ENCODE measurements at places on chromosomes 12 and 14.

GRCh38 chr12:110704750-110705149, 15.8 kb upstream of the HVCN1 start:
- DNase-seq = no peak

GRCh38 chr12:132449565-132450417, 40.2 kb upstream of the FBRSL1 start:
- no peak for DNase-seq

GRCh38 chr12:39605501-39605900, 14.1 kb downstream of the ABCD2 start:
- no peak for DNase-seq

DNA sequence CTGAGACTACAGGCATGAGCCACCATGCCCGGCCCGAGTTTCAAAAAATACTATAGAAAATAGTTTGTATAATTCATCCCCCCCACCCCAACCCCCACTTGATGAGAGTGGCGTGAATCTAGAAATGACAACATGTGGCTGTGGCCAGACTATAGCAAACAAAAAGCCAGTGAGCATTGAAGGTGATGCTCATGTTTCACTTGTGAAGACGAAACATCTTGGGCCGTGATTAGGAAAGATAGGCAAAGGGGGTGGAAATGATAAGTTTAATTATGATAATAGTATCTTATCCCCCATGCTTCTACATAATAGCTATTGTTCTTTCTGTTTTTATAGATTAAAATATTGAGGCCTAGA, 8.5 kb downstream of the BORCS5 start:
- DNase-seq = no peak

DNA sequence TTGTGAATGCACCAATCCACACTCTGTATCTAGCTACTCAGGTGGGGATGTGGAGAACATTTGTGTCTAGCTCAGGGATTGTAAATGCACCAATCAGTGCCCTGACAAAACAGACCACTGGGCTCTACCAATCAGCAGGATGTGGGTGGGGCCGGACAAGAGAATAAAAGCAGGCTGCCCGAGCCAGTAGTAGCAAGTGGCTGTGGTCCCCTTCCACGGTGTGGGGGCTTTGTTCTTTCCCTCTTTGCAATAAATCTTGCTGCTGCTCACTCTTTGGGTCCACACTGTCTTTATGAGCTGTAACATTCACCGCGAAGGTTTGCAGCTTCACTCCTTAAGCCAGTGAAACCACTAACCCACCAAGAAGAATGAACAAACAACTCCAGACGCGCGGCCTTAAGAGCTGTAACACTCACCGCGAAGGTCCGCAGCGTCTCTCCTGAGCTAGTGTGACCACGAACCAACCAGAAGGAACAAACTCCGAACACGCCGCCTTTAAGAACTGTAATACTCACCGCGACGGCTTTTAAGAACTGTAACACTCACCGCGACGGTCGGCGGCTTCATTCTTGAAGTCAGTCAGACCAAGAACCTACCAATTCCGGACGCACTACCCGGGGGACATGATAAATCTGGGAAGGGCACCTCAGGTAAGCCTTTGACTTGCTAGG, 4.6 kb upstream of the LDHB start:
- no peak for DNase-seq

- no peak for DNase-seq
These were observed 69.8 kb downstream of the BHLHE41 start for GRCh38 chr12:26055087-26055486.

- no peak for DNase-seq
These were observed 600.5 kb downstream of the RERGL start for GRCh38 chr12:17489452-17489851.

DNA sequence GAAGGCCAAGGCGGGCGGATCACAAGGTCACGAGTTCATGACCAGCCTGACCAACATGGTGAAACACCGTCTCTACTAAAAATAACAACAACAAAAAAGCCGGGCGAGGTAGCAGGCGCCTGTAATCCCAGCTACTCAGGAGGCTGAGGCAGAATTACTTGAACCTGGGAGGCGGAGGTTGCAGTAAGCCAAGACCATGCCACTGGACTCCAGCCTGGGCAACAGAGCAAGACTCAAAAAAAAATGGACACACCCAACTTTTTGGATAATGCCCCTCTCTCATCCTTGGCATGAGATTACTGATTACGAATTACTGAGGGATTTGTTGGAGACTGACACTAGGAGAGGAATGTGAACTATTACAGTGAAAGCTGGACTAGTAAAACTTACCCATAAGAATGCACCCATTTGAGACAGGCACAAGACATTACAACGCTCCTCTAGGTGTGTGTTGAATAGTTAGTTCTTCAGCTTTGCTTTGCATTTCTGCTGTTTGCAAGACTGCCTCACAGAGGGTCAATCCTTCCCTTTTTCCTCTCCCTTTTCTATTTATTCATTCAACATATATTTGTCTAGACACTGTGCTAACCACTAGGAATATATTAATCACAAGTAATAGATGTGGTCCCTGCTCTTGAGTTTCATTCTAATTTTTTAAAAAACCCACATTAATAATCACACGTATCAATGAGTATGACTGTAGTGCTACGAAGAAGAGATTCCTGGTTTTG, 46.0 kb upstream of the OR5AU1 start:
- no peak for DNase-seq

GRCh38 chr14:87628129-87628528, 364.9 kb downstream of the GALC start:
- no peak for DNase-seq

GRCh38 chr12:6546016-6546415, 9.8 kb downstream of the IFFO1 start:
- DNase-seq = no peak

GRCh38 chr14:26528415-26529182, 69.2 kb downstream of the NOVA1 start:
- no peak for DNase-seq

DNA sequence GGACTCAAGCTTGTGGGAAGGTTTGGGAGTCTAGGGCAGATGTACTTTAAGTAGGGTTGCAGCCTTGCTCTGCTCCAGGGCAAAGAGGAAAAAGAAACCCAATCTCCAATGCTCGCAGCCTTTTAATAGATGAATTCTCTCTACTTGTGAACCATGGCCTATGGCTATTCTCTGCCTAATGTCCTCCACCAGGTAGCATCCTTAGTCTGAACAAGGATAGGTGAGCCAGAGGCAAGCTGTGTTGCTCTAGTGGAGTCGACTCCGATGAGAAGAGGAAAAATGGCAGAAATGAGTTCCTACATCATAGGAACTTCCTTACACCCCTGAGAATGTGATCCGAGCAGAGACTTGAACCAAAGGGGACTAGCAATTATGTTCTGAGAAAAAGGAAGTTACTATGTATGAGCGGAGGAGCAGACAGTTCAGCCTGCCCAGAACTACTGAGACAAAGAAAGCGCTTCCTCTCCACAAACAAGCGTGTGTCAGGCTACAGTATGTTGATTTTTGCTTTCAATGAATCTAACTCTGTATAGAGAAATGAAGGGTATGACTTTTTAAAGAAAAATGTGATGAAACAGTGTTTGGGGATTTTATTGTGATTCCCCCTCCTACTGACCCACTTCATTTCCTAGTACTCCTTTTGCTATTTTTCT, 153.6 kb upstream of the ARID2 start:
- DNase-seq = no peak

- no peak for DNase-seq
These were observed 934 bp upstream of the ZC2HC1C start for GRCh38 chr14:75068294-75069120.

DNA sequence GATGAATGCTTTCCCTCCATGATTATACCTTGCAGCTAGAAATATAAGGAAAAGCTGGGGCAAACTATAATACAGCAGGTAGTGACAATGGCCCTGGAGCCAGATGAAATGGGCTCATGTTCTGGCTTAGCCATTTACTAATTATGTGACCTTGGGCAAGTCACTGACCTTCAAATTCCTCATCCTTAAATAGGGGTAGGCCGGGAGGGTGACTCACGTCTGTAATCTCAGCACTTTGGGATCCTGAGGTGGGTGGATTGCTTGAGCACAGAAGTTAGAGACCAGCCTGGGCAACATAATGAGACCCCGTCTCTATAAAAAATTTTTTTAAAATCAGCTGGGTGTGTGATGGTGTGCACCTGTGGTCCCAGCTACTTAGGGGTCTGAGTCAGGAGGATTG, 155.4 kb downstream of the C12orf75 start:
- DNase-seq = peak; percentile 64

DNA sequence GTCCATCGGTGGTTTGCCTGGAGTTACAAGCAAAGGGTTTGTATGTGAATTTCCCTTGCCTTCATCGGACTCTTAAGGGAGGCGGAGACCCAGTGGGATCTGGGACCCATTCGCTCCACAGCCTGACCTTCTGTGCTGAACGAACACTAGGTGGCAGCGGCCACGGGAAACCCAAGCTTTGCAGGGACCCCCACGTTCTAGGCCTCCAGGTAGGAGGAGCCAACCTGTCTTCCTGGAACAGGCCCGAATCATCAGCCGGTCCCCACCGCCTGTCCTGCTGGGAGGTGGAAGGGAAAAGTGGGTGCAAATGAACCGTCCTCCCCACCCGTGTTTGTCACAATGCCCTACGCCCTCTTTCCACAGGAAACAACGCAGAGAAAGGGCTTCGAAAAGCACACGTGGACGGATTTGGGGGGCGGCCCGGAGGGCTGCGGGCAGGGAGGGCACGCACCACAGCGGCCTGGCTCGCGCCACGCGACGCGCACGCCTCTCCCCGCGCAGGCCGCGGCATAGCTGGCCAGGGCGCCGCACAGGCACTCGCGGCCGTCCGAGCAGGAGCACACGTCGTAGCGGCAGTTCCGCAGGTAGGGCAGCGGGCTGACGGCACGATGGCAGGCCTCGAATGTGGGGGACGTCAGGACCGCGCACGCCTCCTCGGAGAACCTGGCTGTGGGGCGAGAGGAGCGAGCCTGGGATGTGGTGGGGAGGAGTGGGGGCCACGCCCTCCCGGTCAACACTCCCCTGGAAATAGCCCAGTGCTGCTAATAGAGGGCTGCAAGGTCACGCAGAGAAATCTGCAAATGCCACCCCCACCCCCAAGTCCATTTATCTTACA, 67.8 kb downstream of the VWF start:
- DNase-seq = no peak

DNA sequence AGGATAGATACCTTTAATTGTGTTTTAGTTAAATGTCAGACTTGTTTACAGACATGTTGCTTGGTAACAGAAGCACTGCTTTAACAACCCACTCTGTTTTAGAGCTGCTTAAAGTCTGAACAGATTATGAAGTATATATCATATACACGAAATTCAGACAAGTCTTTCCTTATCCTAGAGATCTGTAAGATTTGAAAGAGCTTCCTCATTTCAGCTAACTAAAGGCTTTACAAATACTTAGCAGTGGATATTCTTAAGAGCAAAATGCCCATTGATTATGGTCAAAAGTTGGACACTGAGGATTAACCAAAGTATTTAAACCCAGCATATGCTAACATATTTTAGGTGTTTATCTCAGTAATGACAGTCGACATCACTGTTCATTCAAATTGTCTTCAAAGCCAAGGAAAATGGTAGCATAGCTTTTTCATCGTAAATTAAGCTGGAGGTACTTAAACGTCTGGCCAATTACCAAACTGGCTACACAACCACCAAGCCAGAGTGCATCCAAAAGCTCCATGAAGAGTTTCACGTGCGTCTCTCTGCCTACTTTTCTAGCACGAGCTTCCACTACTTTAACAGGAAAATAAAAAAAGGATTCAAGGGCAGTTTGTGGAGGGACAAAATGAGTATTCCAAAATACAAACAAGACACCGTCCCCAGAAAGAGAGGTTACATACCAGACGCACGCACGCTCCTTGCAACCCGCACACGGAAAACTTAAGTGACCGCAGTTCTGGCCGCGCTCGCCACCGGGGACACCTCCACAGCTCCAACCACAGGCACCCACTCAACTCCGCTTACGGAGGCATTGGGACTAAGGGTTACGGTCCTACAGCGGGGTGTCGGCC, 565 bp downstream of the CEP83 start:
- DNase-seq = peak; percentile 46

DNA sequence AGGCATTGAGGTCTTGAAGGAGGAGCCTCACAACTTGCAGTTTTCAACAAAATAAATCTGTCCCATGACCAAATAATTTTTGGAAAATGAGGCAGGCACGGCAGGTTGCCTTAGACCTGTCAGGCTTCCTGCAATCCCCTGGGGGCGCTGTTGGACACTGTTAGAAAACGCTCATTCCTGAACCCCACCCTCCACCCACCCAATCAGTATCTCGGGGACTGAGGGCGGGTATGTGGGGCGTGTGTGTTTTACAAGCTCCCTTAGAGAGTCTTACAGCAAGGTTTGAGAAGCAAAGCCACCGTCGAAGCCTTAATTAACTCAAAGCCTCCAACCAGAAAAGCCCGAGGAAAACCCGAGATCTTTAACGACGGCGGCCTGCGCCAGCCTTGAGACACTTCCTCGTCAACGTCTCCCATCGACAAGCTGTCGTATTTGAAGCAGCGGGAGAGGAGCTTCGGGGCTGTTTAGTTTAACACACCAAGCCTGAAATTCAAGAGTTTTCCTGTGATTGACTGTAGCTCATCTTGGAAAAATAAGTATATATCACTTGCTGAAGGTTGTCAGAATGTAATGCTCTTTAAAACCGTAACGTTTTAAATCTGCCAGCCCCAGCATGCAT, 123.0 kb downstream of the GLT1D1 start:
- no peak for DNase-seq

- DNase-seq = no peak
These were observed 663 bp downstream of the LRRK2 start for GRCh38 chr12:40225337-40225983.

DNA sequence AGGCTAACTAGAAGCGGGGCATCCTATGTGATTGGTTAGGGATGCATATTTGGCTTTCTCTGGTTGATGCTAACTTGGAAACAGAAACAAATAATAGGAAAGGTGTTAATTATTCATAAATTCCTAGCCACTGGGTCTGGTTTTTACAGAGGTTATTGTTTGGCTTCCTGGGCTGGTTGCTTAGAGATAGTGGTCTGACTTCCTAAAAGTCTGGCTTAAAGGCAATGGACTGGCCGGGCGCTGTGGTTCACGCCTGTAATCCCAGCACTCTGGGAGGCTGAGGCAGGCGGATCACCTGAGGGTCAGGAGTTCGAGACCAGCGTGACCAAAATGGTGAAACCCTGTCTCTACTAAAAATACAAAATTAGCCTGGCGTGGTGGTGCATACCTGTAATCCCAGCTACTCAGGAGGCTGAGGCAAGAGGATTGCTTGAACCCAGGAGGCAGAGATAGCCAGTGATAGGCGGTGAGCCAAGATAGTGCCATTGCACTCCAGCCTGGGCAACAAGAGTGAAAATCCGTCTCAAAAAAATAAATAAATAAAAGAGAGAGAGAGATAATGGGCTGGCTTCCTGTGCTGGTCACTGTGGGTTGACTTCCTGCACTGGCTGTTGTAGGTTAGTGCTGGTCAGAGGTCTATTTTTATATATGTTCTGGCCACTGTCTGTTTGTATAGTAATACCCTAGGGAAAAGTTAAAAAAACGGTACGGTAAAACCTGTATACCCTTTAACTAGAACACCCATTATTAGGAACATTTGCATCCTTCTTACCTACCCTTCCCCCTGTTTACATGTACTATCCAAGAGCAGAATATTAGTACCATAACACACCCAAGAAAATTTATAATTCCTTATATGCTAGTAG, 24.1 kb downstream of the OR6S1 start:
- DNase-seq = no peak

- DNase-seq = no peak
These were observed 65.0 kb downstream of the TESC start for GRCh38 chr12:117034249-117034648.

Measured in EH (cell line).